Activated CD8-positive, alpha-beta T cell treated with anti-CD3 and anti-CD28 coated beads, Interleukin-2, amount 10 ng/mL, durations not matched to agents 7 days and 5 days (primary cell): ENCODE measurements at places on chromosomes 6 and 20.

GRCh38 chr6:39263303-39264037 is 34.2 kb upstream of the KCNK5 start:
- no peaks in the 10 kb centered on the region for H3K36me3 ChIP-seq
- H3K4me1 ChIP-seq, result no peaks in the 10 kb centered on the region
- no peak overlapping the region for H3K27ac ChIP-seq
- DNase-seq, result no peak

DNA sequence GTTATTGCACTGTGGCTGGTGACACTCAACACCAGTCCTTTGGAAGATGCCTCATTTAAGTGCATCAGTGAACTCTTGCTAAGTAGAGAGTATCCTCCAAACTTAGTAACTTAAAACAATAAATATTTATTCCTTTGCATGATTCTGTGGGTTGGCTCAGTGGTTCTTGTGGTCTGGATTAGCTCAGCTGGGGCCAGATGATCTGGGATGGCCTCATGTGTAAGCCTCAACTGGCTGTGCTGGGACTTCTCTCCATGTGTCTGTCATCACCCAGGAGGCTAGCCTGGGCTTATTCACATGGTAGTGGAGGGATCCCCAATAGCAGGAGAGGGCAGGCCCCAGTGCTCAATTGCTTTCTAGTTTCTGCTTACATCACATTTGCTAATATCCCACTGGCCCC is 8.3 kb downstream of the LRRN4 start:
- DNase-seq, result no peak
- H3K27ac ChIP-seq, result no peak overlapping the region
- peaks cover 11% of the 10 kb centered on the region for H3K36me3 ChIP-seq
- no peak overlapping the region for H3K4me3 ChIP-seq
- peaks cover 6% of the 10 kb centered on the region for H3K4me1 ChIP-seq

- no peaks in the 10 kb centered on the region for H3K27me3 ChIP-seq
- H3K4me3 ChIP-seq, result no peak overlapping the region
- H3K36me3 ChIP-seq, result peaks cover 42% of the 10 kb centered on the region
- DNase-seq, result no peak
- peaks cover 43% of the 10 kb centered on the region for H3K4me1 ChIP-seq
Measured at GRCh38 chr20:50919567-50919966, 11.7 kb downstream of the ADNP start.

DNA sequence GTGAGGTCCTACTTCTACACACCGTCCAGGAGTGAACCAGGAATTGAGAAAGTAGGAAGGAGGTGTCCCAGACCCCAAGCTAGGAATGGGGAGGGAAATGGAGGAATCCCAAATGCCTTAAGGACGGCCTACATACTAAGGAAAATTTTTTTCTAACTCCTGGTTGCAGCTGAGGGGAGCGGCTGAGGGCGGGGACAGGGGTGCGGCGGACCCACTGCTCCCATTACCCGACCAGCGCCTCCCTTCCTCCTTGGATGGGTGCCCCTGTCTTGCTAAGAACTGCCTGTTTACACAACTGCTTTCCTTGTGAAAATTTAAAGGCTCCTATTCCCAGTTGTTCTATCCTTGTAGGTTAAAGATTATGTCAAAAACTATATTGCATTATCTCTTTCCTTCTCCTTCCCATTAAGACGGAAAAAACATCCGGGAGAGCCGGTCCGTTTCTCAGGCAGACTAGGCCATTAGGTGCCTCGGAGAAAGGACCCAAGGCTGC is 699 bp upstream of the HSPA1B start:
- peak overlapping the region; percentile 86 for H3K4me3 ChIP-seq
- peak overlapping the region; percentile 93 for H3K27ac ChIP-seq
- peak; percentile 51 for DNase-seq
- H3K36me3 ChIP-seq, result peaks cover 27% of the 10 kb centered on the region
- no peaks in the 10 kb centered on the region for H3K27me3 ChIP-seq

DNA sequence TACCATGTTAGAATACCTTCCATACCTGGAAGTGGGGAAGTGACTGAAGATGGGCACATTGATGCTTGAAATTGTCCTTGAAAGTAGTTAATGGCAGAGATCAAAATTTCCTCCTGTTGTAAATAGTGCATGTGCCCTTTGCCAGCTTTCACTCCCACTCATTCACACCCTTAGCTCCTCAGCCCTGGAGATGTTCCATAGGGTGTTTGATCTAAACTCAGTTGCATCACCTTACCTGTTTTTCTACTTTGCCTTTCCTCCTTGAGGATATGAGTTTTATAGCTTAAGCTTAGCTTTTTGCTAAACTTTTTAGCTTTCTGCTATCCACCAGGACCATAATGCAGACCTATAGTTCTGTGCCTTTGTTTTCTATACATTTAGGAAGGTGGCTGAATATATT is 69.0 kb downstream of the CEP57L1 start:
- H3K27ac ChIP-seq, result no peak overlapping the region
- no peak overlapping the region for H3K4me3 ChIP-seq
- H3K27me3 ChIP-seq, result no peaks in the 10 kb centered on the region

DNA sequence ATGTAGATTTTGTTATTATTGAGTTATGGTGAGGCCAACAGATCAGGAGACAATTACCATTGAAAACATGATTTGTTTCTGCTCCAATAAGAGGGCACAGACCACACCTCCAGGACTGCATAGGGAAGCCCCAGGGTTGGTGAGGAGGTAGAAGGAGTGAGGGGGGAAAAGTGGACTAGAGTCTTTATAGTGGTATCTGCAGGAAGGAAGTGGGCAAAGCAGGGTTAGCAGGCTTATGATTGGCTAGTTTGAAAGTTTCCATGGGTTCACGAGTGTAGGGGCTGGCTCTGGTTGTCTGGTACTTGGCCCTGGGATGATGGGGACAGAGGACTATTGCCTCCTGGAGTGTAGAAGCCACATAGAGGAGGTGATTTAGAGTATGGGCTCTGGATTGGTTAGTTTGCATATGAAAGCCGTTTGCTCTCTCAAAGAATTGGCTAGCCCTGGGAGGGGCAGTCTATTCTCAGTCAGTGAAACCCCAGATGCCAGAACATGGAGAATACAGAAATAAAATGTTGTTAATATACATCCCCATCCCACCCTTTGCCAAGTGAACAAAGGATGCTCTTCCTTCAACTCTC is 156.6 kb downstream of the KLHL32 start:
- peaks cover 14% of the 10 kb centered on the region for H3K4me1 ChIP-seq
- no peak for DNase-seq
- H3K36me3 ChIP-seq, result no peaks in the 10 kb centered on the region

GRCh38 chr6:158283304-158283980 is 28.8 kb upstream of the TULP4 start:
- peak; percentile 29 for DNase-seq
- peak overlapping the region; percentile 75 for H3K27ac ChIP-seq
- H3K4me3 ChIP-seq, result no peak overlapping the region
- H3K4me1 ChIP-seq, result peaks cover 41% of the 10 kb centered on the region
- no peaks in the 10 kb centered on the region for H3K27me3 ChIP-seq

GRCh38 chr6:137697267-137697938 is 169.7 kb upstream of the TNFAIP3 start:
- H3K36me3 ChIP-seq, result no peaks in the 10 kb centered on the region
- peaks cover 38% of the 10 kb centered on the region for H3K4me1 ChIP-seq
- no peak overlapping the region for H3K27ac ChIP-seq
- DNase-seq, result no peak
- peaks cover 5% of the 10 kb centered on the region for H3K27me3 ChIP-seq

- H3K4me1 ChIP-seq, result no peaks in the 10 kb centered on the region
- no peak for DNase-seq
- no peak overlapping the region for H3K4me3 ChIP-seq
- peaks cover 15% of the 10 kb centered on the region for H3K27me3 ChIP-seq
- H3K36me3 ChIP-seq, result no peaks in the 10 kb centered on the region
Measured at GRCh38 chr6:105500693-105501092, 97.8 kb upstream of the PREP start.

DNA sequence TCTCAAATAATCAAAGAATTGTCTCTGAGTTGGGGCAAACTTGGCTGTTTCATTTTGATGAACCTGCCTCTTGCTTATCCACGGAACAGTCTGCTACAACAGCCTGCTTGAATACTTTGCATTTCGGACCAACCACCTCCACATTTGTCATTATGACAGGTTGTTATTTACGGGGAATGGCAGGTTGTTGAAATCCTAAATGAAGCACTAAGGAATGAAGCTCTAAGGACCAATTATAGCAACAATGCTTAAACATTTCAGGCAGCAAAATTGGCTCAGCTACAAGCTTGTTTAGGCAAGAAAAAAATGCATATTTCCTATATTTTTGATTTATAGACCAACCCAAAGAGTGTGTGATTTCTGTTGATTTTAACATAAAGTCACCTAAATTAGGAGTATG is 84.5 kb downstream of the MAP3K7 start:
- no peaks in the 10 kb centered on the region for H3K36me3 ChIP-seq
- H3K27me3 ChIP-seq, result peaks cover 21% of the 10 kb centered on the region
- no peak for DNase-seq

GRCh38 chr6:17632934-17633333 is 32.8 kb downstream of the FAM8A1 start:
- H3K27ac ChIP-seq, result peak overlapping the region; percentile 81
- H3K36me3 ChIP-seq, result peaks cover 79% of the 10 kb centered on the region
- H3K4me1 ChIP-seq, result peaks cover 42% of the 10 kb centered on the region
- no peak for DNase-seq

GRCh38 chr6:63975699-63976098 is 340.1 kb downstream of the PHF3 start:
- H3K27ac ChIP-seq, result no peak overlapping the region
- no peaks in the 10 kb centered on the region for H3K4me1 ChIP-seq
- H3K4me3 ChIP-seq, result no peak overlapping the region
- H3K27me3 ChIP-seq, result no peaks in the 10 kb centered on the region
- no peaks in the 10 kb centered on the region for H3K36me3 ChIP-seq

DNA sequence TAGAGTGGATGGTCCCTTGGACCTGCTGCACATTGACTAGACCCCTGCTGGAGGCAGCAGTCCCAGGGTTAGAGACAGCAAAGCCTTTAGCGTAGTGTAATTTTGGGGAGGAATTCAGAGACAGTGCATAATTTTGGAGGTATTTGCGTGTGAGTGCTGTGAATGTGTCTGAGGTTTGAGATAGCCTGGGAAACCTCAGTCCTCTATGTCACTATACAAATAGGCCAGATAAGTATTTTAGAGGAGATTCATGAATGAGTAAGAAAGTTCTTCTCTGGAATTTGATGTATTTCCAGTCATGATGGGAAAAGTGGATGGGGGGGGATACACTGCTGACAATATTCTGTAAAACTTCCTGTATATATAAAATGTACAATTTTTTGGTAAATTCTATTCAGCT is 25.8 kb upstream of the MTRF1L start:
- H3K4me1 ChIP-seq, result no peaks in the 10 kb centered on the region
- no peak for DNase-seq

- DNase-seq, result no peak
- H3K4me3 ChIP-seq, result no peak overlapping the region
- H3K27ac ChIP-seq, result no peak overlapping the region
- H3K27me3 ChIP-seq, result peaks cover 69% of the 10 kb centered on the region
Measured at GRCh38 chr6:149960488-149960887, 3.3 kb upstream of the ULBP1 start.

- peaks cover 4% of the 10 kb centered on the region for H3K27me3 ChIP-seq
- no peak overlapping the region for H3K27ac ChIP-seq
- DNase-seq, result no peak
Measured at GRCh38 chr6:166046226-166046625, 121.4 kb downstream of the TBXT start.

GRCh38 chr6:131683479-131683878 is 17.7 kb downstream of the OR2A4 start:
- H3K27me3 ChIP-seq, result peaks cover 19% of the 10 kb centered on the region
- no peak overlapping the region for H3K27ac ChIP-seq
- peak; percentile 22 for DNase-seq
- H3K36me3 ChIP-seq, result no peaks in the 10 kb centered on the region
- H3K4me3 ChIP-seq, result no peak overlapping the region

DNA sequence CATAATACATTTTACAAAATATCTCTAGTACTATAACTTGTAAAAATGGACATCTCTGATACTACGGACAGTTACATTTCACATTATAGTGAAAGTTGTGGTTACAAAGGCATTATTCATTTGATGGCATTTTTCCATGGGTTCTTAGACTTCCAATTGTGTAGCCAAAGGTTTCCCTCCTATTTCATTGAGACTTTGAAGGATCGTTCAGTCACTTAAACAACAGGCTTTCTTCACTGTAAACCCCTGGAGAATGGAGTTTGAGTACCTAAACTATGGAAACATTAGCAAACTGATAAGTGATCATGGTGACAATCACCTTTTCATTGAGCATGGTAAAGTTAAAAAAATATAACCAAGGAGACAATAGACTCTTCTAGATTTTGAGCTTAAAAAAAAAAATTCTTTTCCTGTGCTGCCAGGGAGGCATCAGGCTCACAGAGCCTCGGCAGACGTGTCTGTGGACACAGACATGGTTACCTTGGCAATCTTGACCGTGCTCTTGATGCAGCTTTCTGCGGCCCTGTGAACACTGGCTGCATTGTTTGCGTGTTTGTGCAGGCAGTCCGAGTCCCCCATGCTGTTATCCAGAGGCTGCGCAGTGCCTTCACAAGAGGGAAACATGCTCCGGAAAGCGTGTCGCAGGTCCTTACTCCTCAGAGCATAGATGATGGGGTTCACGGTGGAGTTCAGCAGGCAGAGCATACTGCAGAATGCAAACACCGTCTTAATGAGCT is 22.6 kb downstream of the CNR1 start:
- no peaks in the 10 kb centered on the region for H3K27me3 ChIP-seq
- no peak overlapping the region for H3K4me3 ChIP-seq
- no peak for DNase-seq

DNA sequence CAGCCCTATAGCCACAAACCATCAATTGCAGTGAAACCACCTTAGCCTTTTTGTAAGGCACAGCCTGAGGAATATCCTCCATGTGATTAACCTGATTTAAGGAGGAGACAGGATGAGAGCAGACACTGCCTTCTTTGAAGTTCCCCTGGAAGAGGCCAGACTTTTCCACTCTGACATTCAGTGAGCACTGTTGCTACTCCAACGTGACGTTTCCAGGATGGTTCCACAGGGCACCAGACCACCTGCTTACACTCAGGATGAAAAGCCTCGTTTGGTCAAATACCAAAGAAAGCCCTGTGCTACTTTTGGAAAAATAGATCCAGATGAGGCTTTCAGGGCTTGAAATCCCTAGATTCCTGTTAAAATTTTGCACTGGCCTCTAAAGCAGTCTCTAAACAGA is 1102.1 kb upstream of the FLRT3 start:
- no peak overlapping the region for H3K4me3 ChIP-seq
- DNase-seq, result no peak
- H3K4me1 ChIP-seq, result no peaks in the 10 kb centered on the region
- no peaks in the 10 kb centered on the region for H3K27me3 ChIP-seq
- no peaks in the 10 kb centered on the region for H3K36me3 ChIP-seq
